Glutamatergic neuron (in vitro differentiated cells): ENCODE measurements at places on chromosomes 12 and 14.

GRCh38 chr12:49705479-49706134 lies 1.6 kb downstream of the FMNL3 start:
- peak overlapping the region; percentile 90 for H3K4me3 ChIP-seq
- no peaks in the 10 kb centered on the region for H3K36me3 ChIP-seq
- peaks cover 19% of the 10 kb centered on the region for H3K4me1 ChIP-seq

DNA sequence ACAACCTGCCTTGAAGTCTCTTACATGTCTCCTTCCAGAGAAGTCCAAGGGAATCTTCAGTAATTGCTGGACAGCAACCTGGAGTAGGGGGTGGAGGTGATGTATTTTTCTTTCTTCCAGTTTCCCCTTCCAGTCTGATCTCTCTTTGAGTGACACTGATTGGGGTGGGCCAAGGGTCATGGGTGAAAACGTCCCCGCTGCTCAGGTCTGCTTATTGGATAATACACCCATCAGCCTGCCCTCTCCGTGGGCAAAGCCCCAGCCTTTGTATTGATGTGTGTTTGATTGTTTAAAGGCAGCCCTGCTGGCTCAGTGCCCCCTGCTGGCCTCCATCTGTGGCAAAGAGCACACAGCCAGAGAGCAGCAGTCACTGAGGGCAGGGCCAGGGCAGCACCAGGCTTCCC lies 35.7 kb upstream of the ATP2A2 start:
- peaks cover 7% of the 10 kb centered on the region for H3K36me3 ChIP-seq
- DNase-seq: peak; percentile 35
- H3K4me1 ChIP-seq: peaks cover 12% of the 10 kb centered on the region
- H3K27ac ChIP-seq: no peak overlapping the region

DNA sequence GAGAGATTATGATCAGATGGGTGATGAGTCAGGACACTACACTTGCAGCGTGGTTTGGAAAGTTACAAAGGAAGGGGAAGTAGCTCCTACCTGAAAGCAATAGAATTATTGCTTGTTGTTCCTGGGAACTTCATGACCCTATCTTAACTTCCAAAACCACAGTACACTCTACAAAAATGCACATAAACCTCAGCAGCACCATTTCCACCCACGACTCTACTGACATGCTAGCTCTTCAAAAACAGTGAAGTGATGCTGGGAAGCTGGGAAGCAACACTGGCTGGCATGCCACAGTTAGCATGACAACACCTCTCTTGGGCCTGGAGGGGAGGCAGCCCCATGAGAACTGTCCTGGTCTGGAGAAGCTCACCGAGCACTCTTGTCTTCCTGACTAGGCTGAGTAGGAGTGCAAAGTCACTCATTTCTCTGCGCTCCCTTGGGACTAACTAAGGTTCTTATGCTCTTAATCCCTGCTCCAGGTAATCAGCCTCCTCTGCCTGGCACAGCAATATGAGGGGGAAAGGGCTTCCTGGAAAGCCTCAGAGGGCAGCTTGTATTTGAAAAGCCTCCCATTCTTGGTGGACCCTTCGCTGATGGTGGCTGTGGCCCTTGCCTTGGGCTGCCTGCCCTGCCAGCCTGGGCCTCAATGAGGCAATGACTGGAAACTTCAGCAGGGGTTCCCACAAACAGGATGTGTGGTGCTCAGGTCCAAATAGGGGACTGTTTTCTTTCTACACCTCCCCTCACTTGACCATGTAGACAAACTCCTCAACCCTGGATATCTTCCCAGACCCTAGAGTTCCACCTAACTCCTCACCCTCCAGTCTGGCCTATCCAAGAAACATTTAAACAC lies 1.2 kb downstream of the KRT3 start:
- no peaks in the 10 kb centered on the region for H3K4me1 ChIP-seq
- no peaks in the 10 kb centered on the region for H3K36me3 ChIP-seq
- H3K4me3 ChIP-seq: no peak overlapping the region
- DNase-seq: no peak
- H3K27ac ChIP-seq: no peak overlapping the region

- peak overlapping the region; percentile 61 for H3K4me3 ChIP-seq
- H3K4me1 ChIP-seq: peaks cover 15% of the 10 kb centered on the region
- H3K27me3 ChIP-seq: peaks cover 21% of the 10 kb centered on the region
- H3K36me3 ChIP-seq: no peaks in the 10 kb centered on the region
- peak; percentile 20 for DNase-seq
- H3K27ac ChIP-seq: no peak overlapping the region
These were observed 14.3 kb downstream of the CEP170B start for GRCh38 chr14:104879201-104879982.

DNA sequence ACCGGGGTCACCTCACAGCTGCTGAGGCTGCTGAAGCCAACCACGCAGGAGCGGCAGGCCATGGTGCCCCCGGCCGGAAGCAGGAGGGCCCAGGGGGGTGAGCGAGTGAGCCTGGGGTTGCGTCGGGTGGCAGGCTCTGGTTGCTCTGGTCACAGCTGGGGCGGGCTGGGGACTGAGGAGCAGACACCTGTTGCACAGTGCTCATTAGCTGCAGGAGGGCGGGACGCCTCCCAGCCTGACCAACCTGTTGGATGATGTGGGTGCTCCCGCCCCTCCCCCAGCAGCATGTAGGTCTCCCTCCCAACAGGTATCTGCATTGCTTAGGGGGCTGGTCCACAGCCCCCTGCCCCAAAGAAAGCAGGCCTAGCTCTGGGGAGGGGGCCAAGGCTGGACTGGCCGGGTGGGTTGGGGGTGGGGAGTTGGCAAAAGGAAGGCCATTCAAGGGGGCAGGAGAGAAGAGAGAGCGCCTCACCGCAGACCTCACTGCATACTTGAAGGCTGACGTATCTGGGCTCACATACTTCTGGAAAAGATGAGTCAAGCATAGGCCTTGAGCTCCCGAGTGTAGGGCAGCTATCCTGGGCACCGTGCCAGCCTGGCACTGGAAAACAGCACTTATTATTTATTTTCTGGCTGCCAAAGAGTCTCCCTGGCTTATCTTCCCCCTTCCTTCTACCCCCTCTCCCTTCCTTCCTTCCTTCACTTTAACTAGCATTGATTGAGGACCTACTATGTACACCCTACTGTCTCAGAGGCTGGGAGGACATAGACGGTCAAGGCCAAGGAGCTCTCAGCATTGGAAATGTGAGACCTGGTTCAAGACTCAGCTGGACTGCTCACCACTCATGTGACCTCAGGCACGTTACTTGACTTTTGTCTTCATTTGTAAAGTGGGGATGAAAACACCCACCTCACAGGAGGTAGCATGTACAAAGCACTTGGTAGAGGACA lies at the start of gene KRT80:
TSS of gene KRT80 (minus strand) at position 174 of the 951 bp plus-strand sequence. CDS start at position 62, 112 bp downstream.
- H3K27me3 ChIP-seq: peaks cover 11% of the 10 kb centered on the region
- no peaks in the 10 kb centered on the region for H3K4me1 ChIP-seq
- no peaks in the 10 kb centered on the region for H3K36me3 ChIP-seq
- H3K27ac ChIP-seq: no peak within 1 kb of the TSS
- H3K4me3 ChIP-seq: no peak within 1 kb of the TSS

DNA sequence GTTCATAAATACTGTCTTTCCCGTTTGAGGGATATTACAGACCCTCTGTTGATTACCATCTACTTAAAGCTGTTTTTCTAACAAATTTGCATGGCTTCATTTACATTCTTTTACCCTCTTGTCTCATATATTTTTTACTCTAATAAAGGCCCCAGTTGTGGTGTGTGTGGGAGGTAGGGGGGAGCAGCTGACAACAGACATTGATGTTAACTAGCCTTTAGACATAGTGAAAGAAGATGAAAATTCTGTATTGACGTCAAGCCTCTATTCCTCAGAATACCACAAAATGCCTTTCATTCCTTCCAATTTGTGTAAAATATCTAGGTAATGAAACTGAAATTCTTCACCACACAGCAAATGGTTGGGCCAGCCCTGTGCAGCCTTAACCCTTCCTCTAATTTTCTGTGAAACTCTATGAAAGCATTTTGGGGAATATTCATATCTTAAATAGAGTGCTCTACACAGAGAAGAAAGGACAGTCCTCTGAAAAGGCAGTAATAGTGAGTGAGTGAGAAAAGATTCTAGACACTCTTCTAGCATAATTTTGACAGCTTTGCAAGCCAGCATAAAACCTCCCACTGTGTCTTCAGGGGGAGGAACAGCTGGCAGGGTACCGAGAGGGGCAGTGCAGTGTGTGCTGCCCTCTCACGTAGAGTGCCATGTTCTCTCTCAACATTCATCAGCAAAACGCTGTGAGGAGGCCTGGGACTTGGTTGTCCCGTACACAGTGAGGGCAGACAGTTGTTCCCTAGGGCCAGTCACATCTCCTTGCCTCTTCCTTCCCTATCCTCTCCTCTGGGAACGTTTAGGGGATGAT lies 20.1 kb upstream of the CERS5 start:
- no peaks in the 10 kb centered on the region for H3K27me3 ChIP-seq
- H3K27ac ChIP-seq: peak overlapping the region; percentile 53
- no peak overlapping the region for H3K4me3 ChIP-seq
- H3K36me3 ChIP-seq: no peaks in the 10 kb centered on the region
